ENCODE measurements at places on chromosomes 3 and 15.

DNA sequence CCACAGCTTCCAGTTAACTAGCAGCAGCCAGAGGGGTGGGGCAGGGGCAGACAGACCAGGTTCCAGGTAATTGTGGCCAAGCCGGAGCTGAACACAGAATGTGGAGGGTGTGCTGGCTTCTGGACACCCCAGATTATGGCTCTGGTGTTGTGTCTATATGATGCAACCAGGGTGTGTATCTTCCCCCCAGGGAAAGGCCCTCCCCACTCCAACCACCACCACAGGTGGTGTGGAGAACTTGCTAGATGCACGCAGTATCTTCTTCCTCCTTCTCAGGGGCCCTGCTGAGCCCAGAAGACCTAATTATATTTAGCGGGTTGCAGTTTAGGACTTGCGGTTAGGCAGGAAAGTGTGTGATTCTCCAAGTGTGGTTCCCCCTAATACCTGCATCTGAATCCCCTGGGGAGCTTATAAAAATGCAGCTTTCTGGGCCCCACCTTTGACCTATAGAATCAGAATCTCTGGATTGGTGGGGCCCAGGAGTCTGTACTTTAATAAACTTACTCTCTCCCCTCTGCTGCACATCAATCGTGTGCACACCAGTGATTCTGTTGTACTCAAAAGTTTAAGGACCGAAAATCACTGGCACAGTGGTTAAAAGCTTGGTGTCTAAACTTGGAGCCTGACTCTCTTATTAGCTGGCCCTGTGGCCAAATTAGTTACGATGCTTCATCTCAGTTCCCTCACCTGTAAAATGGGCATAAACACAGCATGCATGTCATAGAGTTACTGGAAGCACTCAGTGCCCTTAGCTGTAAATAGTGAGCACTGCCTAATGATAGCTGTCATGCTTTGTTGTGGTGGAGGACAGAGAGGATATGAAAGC, 379.1 kb upstream of the PROK2 start:
- no peak for DNase-seq

GRCh38 chr15:82812994-82813393, 3.6 kb downstream of the WHAMM start:
- DNase-seq: no peak

DNA sequence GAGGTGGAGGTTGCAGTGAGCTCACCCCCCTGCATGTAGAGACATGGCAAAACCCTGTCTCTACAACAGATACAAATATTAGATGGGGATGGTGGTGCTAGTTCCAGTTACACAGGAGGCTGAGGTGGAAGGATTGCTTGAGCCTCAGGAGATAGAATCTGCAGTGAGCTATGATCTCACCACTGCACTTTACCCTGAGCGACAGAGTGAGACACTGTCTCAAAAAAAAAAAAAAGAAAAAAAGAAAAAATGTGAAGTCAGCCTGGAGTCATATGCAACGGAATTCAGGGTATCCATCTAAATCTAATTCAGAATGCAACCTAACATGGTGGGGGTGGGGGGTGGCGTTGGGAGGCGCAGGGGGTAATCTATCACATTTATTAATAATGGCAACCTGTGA, 37.1 kb upstream of the NR2F2 start:
- no peak for DNase-seq

DNA sequence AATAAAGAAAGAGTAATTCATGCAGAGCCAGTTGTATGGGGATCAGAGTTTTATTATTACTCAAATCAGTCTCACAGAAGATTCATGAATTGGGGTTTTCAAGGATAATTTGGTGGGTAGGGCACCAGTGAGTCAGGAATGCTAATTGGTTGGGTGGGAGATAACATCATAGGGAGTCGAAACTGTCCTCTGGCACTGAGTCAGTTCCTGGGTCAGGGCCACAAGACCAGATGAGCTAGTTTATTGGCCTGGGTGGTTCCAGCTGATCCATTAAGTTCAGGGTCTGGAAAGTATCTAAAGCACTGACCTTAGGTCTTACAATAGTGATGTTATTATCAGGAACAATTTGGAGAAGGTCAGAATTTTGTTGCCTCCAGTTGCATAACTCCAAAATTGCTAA, 998.6 kb upstream of the EPHA6 start:
- DNase-seq: no peak

DNA sequence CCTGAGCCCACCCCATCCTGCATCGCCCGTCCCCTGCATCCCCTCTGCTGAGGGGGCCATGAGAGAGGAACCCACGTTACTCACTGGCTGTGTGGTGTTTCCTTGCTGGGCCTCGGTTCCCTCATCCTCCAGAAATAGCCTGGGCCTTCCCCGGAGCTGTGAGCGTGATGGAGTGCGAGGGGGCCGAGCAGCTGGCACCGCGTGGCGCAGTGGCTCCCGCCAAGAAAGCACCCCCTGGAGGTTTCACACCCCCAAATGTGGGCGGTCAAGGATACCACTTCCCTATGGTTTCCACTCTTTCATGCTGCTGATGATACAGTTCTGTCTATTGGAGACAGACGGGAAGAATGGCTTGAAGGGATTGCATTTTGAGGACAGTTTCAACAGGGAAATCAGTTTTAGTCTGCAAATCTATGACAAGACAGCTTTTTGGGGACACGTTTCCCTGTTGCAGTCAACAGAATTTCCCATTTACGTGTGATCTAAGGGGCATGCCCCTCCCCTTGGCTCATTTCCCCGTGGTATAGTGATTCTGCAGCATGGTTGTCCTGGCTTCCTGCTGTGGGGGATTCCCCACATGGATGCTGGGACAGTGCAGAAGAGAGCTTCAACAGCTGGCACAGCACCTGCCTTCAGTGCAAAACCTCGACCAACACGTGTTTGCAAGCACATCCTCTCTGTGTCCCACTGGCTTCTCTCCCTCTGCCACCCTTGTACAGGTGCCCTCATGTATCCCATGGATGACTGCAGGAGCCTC, 377.5 kb downstream of the LRTM1 start:
- no peak for DNase-seq

GRCh38 chr3:152843955-152844354, 9.0 kb downstream of the P2RY1 start:
- no peak for DNase-seq

- no peak for DNase-seq
Observed at GRCh38 chr3:124780761-124781475, 50.7 kb downstream of the UMPS start.

GRCh38 chr3:119944091-119944490, 150.2 kb downstream of the GSK3B start:
- DNase-seq: no peak

DNA sequence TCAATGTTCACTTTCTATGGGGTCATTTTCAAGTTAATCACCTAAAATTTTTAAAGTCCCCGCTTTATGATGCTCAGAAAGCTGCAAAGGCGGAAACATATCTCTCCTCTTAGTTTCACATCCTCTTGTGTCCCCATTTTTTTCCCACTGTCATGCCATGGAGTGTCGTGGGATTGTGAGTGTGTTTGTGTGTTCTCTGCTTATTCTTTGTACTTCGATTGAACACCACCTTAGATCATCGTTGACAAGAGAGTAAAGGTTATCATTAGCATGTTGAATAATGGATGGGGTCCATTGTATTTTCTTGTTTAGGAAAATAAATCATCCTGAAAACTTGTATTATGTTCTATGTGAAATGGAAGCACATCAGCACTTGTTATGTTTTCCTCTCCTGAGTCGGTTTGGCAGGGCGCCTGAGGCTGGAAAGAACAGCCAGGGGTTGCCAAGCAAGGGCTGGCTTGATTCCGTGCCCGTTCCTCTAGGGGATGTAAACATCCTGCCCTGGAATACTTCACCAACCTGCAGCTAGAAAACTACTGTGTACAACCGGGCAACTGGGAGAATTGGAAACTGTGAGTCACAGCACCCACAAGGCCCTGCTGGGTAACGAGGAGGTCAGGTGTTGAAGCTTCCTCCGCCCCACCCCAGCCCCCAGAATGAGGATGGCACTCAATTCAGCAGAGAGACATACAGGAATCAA, 67.2 kb downstream of the EIF4E3 start:
- DNase-seq: no peak

GRCh38 chr3:119762876-119763275, 19.0 kb upstream of the NR1I2 start:
- DNase-seq: no peak

GRCh38 chr15:22887157-22887951, 48.9 kb downstream of the NIPA2 start:
- DNase-seq: no peak

DNA sequence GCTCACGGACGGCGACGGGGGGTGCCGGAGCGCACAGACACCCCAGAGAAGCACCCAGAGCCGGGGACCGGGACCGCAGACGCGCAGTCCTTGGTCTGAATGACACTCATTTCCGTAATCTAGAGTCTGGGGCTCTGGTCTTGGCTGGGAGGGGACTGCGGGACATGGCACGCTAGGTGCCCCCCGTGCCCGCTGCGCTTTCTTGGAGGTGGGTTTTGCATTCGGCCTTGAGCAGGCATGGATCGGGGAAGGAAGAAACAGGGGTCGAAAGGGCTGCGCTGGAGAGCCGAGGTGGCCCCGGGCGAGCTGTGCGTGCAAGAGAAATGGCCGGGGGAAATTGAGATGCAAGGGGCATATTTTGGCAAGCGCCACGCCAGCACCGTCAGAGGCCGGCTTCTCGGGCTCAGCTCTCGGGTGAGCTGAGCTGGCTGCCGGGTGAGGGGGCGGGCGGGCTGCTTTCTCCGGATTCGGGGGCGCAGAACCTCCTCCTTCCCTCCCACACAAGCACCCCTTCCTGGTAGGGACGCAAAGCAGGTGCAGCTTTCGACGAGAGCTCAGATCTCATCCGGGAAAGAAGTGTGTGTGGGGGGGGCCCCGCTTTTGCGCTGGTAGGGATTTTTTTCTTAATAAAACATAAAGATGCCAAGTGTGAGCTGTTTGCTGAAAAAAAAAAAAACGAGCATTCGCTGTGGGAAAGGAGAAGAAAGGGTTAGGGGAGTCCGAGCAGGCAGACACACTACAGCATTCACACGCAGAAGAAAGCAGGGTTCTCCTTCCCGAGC, 963 bp upstream of the NTRK3 start:
- DNase-seq: no peak

- DNase-seq: no peak
Observed at GRCh38 chr3:143814443-143814889, 33.8 kb downstream of the SLC9A9 start.

DNA sequence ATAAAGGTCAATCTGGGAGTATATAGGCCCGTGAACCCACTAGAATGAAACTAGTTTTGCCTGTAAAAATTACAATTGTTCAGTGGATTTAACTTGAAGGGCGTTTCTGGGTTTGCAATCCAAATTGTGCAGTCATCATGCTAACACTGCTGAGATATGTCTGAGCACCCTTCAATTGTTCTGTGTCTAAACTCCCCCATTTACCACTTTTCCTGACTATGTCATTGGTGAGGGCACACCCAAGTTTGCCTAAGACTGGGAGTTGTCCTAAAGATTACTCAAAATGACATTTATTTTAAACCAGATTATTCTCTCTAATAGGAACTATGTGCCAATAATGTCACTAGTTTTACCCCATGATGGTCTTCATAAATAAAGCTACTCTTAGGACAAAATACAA, 54.6 kb downstream of the EMC4 start:
- no peak for DNase-seq

DNA sequence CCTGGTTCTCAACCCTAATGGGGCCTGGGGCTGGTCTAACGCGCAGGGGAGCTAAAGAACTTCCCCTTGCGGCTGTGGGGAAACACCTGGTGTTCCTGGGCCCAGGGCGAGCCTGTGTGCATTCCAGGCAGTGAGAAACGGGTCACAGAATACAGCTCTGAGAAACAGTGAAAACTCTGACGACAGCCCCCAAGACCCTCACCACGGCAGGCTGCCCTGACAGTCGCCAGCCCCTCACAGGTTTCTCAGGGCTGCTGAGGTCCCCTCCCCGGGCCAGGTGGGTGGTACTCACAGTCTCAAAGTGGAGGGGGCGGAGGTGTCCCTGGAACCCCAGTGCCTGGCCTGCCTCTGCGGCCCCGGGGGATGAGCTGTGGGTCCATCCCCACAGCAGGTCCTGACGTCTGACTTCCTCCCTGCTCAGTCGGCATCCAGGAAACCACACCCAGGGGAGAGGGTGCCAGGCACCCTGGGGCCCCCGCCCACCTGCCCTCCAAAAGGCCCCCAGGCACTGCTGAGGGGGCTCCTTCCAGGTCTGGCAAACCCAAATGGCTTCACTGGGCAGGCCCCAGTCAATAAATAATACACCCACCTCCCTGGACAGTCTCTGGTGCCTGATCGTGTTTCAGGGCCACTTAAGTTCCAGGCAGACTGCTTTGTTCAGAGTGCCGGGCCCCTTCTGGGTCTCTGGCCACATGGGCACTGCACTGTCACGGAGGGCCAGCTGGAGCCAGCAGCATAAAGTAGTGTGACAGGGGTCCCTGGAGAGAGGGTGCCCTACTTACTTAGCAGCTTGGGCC, 57.7 kb downstream of the IQSEC1 start:
- DNase-seq: peak; percentile 61

DNA sequence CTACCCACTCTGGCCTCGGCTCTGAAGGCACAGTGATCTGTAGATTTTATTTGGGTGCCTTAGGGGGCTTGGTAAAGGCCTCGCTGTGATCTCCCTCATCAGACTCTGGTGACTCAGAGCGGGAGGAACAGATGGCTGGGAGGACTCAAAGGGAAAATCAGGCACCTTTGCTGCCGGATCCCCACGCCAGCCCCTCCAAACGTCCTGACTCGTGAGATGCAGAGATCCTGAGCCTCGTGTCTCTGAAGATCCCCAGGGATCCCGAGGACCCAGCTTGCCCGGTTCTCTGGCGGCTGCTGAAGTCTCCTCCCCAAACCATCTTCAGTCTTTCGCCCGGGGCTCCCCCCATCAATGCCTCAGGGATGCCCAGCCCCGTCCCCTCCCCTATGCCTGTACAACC, 32.8 kb downstream of the MUC20 start:
- no peak for DNase-seq

DNA sequence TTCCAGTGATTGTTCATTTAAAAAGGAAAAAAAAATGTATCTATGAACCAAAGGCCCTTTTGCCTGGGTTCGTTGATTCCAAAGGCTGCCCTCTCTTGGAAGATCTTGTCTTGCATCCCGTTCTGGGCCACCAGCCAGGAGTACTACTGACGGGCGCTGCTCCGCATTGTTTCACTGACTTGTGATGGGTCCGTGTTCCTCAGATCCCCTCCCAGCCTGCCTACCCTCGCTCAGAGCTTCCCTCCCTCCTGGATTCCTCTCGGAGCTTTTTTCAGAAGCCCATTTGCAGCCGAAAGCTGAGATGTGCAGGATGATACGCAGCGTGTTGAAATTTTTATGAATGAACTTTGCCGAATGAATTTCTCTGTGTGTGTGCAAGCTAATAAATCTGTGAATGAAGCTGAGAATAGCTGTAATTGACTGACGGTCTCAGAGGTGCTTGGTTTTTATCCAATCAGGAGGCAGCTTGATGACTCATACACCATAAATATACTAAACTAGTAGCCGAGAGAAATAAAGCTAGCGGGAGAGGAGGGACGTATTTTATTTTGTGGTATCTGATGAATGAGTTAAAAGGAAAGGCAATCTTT, at the start of gene SHC4:
Gene SHC4, minus strand, starts transcription at position 396 of the 590 bp plus-strand sequence. CDS start 904 bp downstream, outside the sequence.
- peak; percentile 16 for DNase-seq

DNA sequence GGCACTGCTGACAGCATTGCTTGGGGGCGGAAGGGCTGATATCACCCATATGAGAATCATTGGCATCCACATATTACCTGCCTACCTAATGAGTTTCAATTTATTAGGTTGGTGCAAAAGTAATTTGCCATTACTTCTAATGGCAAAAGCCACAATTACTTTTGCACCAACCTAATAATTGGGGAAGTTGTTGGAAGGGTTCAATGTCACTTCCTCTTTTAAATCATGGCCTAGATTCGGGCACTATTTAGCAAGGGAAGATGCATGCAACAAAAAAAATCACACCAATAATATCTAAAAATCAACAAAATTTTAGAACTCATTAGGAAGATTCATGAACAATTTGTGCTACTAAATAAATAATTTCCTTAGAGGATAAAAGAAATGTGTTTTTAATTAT, 56.0 kb upstream of the AGTR1 start:
- DNase-seq: no peak

GRCh38 chr15:101307048-101307896, 12.2 kb upstream of the SNRPA1 start:
- DNase-seq: no peak

All from stimulated activated CD4-positive, alpha-beta T cell treated with anti-CD3 and anti-CD28 coated beads, Interleukin-2, amount 100 ng/mL, for 24 hours (primary cell).